G401 (cell line): ENCODE measurements at places on chromosomes 6 and 20. TPM values are rescaled to one million over a fixed set of nuclear protein-coding genes. Genes with fewer than 3 reads are reported as not detected.

GRCh38 chr20:47724910-47725247, 60.4 kb downstream of the SULF2 start:
- no peak for DNase-seq

DNA sequence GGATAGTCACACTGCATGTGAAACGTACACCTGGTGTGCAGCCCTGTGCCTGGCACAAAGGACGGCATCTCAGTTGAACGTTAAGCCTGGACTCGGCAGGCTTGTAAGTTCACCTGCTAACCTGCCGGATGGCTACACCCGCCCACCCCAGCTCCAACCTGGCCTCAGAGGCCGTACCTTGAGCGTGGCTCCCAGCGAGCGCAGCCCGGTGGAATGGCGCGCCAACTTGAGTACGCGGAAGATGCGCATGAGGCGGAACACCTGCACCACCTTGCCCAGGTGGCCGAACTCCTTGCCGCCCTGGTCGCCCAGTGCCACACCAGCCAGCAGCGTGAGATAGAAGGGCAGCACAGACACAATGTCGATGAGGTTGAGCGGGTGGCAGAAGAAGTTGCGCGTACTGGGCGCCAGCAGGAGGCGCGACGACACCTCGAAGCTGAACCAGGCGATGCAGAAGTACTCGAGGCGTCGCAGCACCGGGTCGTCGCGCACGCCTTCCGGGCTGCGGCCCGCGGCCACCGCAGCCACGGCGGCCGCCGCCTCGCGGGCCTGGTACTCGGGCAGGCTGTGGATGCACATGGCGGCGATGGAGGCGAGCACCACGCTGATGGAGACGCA, 3.3 kb downstream of the KCNS1 start:
- no peak for DNase-seq

GRCh38 chr20:45370571-45371160, 7.5 kb downstream of the TP53TG5 start:
- DNase-seq = no peak

- peak; percentile 71 for DNase-seq
These were observed 51.9 kb upstream of the SLC22A16 start for GRCh38 chr6:110528101-110528929.

- no peak for DNase-seq
These were observed 246.0 kb upstream of the FLRT3 start for GRCh38 chr20:14583413-14583812.

GRCh38 chr6:156283091-156283490, 494.1 kb upstream of the ARID1B start:
- no peak for DNase-seq

GRCh38 chr20:15848126-15848525, 725.1 kb downstream of the KIF16B start:
- DNase-seq = no peak

DNA sequence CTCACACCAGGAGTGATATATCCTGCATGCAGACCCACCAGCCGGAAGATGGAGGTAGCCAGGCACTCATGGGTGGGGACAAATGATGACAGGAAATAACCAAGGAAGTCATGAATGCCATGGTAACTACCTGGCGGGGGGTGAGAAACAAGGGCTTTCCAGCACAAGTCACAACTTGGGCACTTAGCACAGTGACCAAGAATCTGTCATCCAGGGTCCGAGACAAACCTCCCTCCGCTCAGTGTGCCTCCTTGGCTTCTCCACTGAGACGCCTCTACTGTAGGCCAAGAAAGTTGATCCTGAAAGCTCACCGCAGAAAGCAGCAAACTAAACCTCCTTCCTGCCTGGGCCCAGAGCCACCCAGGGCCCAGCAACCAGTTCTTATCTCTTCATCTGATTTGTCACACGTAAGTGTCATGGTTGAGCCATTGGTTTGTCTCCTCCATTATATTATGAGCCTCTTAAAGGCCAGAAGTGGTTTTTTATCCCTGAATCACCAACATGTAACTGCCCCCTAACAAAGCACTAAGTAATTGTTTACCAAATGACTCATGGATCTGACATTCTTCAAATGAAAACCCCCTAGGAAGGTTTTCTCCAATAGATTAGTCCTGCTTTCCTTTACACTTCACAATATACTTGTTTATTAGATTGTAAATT, 84.3 kb upstream of the TAB2 start:
- DNase-seq = no peak

Gene LY6G6C
- not detected in 2 replicates for total RNA-seq

DNA sequence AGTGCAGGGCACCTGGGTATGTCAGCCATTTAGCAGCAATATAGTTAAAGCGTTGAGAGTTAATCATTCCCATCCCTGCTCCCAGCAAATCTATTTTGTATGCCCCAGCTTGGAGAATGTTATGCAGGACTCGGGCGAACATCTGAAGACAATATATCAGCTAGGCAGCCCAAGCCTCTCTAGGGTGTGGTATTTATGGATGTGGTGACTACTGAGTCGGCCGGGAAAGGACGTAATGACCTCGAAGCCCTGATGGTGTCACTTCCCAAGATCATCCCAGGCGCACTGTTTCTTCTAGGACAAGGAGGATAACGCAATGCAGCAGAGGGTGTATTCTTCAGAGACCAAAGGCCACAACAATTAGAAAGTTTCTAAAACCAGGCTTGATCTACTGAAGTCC, 63.6 kb upstream of the FAM184A start:
- DNase-seq = no peak

GRCh38 chr6:35247642-35248231, 11.8 kb upstream of the ZNF76 start:
- no peak for DNase-seq

Gene CLPSL1
- total RNA-seq = not detected in 2 replicates

GRCh38 chr6:25423358-25423757, 144.2 kb downstream of the CARMIL1 start:
- DNase-seq = no peak

DNA sequence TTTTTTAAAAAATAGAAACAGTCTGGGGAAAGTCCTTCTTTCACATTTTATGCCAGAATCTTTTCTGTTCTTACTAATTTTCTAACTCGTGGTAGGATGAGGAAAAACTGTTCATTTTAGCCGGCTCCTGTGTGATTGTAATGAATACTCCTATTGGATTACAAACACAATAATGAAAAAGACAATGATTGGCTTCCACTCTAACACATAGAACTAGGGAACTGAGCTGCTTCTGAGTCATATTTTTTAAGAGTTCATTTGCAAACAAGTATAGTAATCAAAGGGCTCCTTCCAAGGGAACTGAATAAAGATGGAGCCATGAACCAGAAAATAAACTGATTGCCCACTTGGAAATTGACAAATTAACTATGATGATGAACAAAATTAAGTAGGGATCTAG, 265.3 kb upstream of the TCF21 start:
- DNase-seq = no peak

DNA sequence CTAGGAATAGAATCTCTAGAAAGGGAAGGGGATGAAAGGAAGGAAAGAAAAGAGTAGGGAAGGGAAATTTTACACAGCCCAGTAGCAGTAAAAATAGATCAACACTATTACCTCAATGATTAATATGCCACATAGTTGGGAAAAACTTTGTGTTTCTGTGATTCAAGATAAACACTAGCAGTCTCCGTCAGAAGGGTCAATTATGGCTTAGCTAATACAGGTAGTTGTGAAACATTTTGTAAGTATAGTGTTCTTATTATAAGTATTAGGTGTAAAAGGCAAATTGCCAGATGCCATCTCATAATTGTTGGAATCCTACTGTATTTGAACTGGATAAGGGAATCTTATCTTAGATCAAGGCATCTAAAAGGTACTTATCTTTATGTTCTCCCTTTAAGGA, 165.7 kb downstream of the MTFR2 start:
- no peak for DNase-seq

- peak; percentile 74 for DNase-seq
These were observed 50.9 kb upstream of the FAM184A start for GRCh38 chr6:119129148-119129967.

- no peak for DNase-seq
These were observed 22.3 kb upstream of the IER3 start for GRCh38 chr6:30766461-30767157.

DNA sequence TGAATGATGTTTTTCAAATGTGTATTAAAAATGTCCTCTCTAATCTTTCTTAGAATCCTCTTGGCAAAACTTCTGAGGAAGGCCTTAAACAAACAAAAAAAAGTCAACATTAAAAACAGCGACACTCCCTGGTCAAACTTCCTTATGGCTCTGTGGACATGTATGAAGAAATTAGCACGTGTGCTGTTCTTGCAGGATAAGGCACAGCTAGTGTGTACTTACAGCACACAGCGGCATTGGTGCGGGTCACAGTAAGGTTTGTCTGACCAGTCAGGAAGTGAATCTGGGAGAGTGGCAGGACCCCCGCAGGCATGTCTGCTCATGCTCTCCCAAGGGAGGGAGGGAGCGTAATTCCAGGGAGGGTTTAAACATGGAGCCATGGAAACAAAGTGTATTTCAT, 38.8 kb downstream of the SLC22A1 start:
- DNase-seq = no peak

Gene LY6G6D
- total RNA-seq = not detected in 2 replicates

Gene TSHZ2
- total RNA-seq = not detected in 2 replicates

Gene POPDC3
- 36.4 and 37.8 TPM in 2 replicates for total RNA-seq

Gene ANKRD66
- total RNA-seq = not detected in 2 replicates

Gene HDGFL1
- not detected in 2 replicates for total RNA-seq

DNA sequence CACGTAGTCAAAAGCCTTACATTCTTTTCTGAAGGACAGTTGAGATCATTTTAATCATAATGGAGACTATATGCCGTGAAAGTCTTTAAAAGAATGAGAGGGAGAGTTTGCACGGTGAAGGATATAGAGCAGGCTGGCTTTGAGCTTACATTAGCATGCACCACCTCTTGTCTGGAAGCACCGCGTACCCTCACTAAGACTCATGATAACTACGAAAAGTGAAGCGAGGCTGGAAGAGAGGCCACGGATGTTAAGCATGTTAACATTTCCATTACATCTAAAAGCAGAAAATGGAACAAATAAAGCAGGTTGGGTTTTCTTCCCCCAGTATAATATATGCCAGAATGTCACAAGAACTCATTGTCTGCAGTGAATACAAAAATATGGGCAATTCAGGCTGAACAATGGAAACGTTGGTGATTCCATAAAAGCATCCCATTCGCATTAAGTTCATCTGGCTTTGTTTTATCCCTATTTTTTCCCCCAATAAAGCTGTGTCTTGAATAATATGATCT, 40.6 kb upstream of the NKX2-2 start:
- DNase-seq = no peak

- DNase-seq = no peak
These were observed 161.7 kb downstream of the UNC5CL start for GRCh38 chr6:40877362-40877761.

GRCh38 chr6:33316603-33317418, 733 bp downstream of the ZBTB22 start:
- peak; percentile 19 for DNase-seq

DNA sequence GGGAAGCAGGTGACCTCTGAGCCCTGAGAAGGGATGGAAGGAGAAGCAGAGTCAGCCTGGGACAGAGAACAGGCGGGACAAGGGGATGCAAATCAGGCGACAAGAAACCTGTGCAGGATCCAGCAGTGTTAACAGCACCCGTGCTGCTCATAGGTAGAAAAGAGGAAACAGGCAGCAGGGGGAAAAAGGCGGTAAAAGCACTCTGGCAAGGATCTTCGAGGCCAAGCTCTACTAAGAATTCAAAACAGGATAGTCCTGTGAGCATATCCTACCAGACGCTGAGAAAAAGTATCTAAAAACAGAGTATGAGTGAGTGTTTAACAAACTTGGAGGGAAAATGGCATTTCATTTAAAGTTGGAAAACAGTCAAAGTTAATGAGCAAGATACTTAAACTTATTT, 16.7 kb downstream of the C6orf118 start:
- no peak for DNase-seq

DNA sequence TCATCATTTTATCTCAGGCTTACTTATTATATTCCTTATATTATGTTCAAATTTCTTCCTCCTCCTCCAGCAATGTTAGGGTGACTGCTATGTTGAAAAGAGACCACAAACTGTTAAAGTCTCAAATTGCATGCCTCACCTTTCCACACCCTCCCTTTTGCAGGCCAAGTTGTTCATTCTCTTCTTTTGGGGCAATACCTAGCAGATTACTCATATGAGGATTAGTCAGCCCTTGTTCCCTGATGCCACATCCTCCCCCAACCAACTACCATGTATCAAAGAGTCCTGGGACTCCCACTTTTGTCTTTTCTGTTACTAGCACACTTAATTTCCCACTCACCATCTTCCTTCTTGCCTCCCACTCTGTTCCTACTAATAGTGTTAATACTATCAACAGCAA, 434.7 kb downstream of the BCKDHB start:
- no peak for DNase-seq

Gene SOX12
- total RNA-seq = 9.6 and 12.4 TPM in 2 replicates

Gene SNAP91
- total RNA-seq = not detected in 2 replicates

DNA sequence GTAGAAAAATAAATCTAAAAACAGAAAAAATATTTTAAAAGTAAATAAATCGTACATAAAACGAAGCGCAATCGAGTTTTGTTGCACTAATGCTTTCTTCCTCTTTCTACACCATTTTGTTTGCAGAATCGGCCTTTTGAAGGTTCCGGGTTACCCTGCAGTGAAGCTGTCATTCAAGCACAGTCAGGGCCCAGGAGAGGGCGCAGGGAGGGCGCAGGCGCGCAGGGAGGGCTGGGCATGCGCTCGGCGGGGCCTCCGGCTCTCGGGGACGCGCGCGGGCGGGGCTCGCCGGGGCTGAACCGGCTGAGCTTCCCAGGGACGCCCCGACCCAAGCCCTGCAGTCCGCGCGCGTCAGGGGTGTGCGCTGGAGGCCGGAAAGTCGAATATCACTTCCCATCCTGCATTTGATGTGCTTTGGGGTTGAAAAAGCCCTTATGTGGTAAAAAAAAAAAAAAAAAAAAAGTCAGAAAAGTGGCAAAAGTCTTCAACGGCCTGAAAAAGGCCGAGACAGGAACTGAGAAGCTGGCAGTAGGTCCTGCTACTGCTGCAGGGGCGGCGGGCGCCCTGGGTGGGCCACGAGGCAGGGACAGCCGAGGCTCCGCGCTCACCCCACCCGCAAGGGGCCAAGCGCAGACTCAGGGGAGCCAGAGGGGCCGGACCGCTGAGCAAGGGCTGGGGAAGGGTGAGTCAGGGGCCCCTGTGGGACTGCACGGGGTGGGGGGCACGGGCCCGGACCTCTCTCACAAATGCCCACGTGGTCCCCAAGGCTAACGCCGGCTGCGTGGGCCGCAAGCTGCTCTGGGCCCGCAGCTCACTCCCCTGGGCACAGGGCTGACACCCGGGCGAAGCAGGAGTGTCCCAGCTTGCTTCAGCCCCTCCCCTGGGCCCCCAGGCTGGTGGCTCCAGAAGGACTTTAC, 40.5 kb downstream of the THBS2 start:
- DNase-seq = peak; percentile 58

DNA sequence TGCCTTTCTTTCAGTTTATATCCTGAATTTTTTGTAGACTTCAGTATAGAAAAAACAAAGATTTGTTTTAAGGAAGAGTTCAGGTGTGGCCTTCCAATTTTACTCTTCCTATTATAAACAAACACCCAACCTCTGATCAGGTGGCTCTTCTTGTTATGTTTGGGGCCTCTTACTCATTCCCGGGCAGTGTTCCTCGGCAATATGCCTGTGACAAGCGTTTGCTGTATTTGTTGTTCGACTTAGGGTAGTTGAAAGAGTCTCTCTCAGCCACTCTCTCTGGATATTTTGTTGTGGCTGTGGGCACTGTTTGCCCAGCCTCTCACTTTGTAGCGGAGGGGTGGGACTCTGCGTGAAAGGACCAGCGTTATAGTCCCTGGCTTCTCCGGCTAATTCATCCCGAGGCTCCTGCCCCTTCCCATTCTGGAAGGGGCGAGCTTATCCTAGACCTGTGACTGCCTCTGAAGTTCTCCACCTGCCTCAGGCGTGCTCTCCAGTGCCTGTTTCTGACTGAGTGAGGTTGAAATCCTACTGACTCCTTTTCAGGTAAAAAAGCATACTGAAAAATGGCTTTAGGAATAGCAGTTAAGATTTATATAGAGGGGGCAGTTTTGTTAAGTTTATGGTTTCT, 97.4 kb downstream of the PLCB4 start:
- DNase-seq = peak; percentile 79
